ENCODE measurements at places on chromosomes 7 and 10. TPM values are rescaled to one million over a fixed set of nuclear protein-coding genes. Genes with fewer than 3 reads are reported as not detected.

Gene DNAJC30
- polyA plus RNA-seq, result 9.0 TPM

Gene PCDH15
- polyA plus RNA-seq, result 1.6 TPM

Gene UROS
- polyA plus RNA-seq, result 84.1 TPM

DNA sequence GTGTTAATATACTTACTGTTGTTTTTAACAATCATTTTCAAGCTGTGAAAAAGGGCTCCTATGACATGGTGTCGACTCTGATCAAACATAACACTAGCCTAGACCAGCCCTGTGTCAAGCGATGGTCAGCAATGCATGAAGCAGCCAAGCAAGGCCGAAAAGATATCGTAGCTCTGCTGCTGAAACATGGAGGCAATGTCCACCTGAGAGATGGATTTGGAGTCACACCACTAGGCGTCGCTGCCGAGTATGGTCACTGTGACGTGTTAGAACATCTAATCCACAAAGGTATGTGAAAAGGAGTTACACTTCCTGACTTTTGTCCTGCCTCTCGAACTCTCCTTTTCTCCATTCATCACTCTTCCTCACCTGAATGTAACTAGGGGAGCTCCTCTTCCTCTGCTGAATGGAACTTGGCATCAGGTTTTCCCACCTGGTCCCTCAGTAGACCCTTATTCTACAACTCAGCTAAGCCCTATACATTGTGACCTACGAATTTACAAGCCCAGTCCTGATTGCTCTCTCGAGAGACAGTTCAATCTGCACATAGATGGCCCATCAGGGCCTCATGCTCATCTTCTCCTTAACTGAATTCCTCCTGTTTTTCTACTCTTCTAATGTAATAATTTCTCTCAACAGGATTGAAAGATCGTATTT lies 23.0 kb downstream of the ASB15 start:
- no peak for DNase-seq

GRCh38 chr7:124489925-124490324 lies 275.7 kb downstream of the GPR37 start:
- no peak for DNase-seq

- DNase-seq, result no peak
Observed at GRCh38 chr10:106175760-106176377, 988.6 kb downstream of the SORCS1 start.

DNA sequence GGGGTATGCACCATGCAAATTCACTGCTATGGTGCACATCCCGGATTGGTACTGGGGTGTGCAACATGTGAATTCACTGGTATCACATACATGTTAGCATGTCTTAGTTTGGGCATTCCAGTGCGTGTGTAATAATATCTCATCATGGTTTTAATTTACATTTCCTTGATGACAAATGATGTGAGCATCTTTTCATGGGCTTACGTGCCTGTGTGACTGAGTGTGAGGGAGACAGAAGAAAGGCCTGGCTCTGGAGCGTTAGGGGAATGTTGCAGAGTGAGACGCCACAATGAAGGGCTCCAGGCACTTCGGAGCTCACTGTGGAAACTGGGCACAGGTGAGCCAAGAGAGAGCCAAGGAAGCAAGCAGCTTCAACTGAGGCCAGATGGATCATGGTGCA lies 162.6 kb downstream of the UBE2H start:
- DNase-seq, result no peak

DNA sequence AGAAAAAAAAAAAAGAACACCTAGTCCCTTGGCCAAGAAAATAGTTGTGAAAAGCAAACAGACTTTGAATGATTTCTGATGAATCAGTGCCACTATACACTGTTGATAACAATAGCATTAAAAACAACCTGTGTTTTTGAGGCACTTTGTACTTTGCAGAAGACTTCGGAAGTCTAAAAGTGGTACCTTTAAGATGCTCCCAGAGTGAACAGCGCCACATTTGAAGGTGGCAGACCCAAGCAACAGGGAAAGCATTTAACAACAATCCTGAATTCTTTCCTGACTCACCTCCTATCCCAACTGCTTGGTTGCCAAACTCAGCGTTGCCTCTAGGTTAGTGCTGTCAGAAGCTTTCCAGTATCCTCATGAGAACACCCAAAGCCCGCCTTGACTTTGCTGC lies 102.5 kb upstream of the CCDC6 start:
- no peak for DNase-seq

- DNase-seq, result no peak
Observed at GRCh38 chr7:3154881-3155494, 111.3 kb upstream of the CARD11 start.

DNA sequence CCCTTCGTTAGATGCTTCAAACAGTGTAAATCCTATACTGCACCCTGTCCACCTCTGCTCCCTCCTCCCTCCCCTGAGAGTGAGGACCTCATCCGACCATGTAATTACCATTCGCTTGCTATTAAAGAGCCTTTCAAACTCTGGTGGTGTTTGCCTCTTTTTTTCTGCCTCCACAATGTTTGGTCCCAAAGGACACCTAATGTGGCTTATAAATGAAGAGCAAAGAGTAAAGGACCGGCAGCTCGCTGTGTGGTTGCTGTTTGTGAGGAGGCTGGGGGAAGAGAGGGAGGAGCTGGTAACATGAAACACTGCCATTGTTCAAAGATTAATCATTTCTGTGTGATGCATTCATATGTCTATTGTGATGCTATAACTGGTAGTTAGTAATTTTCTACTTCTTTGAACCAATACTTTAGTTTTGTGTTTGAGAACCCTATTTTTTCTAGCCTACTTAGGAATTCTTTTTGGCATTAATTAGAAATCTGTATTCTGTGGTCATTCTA lies 27.9 kb downstream of the MTURN start:
- no peak for DNase-seq

Data from right lung (tissue), 10 donors.